Stimulated activated CD8-positive, alpha-beta memory T cell treated with anti-CD3 and anti-CD28 coated beads, Interleukin-4, amount 100 ng/mL, for 24 hours (primary cell): ENCODE measurements at places on chromosomes 3 and 15.

- no peak for DNase-seq
Observed at GRCh38 chr3:24401811-24402185, 92.9 kb downstream of the THRB start.

GRCh38 chr3:177807150-177807875, 610.0 kb upstream of the TBL1XR1 start:
- DNase-seq, result no peak

GRCh38 chr3:125318167-125318865, 56.8 kb downstream of the ZNF148 start:
- DNase-seq, result no peak

DNA sequence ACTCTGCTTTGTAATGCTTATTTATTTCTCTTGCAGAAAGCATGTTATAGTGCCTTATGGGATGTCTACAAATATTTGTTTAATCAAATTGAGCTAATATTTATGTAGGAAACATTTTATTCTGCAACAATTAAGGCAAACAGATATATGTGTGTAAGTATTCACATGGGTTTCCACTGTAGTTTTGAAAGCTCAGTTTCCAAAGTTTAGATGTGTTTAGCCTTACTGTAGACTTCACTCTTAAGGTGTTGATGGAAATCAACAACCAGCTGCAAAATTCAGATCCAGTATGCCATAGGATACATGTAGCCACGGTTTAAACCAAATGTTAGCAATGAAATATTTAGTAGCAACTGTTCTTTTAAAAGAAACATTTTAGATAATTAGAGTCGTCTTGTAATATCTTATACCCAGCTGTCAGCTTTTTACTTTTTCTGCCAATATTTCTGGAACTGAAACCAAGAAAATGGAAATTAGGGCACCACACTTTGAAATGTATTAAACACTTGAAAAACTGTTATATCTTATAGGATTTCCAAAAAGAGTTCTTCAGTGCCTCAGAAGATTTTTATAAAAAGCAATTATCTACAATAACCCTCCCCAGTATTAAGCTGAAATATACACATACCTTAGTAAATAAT, 18.5 kb downstream of the PIK3CA start:
- no peak for DNase-seq

- DNase-seq, result no peak
Observed at GRCh38 chr3:119817071-119817470, 35.2 kb downstream of the NR1I2 start.

GRCh38 chr3:52925405-52926313, 28.3 kb upstream of the STIMATE start:
- DNase-seq, result no peak
